ENCODE measurements at places on chromosomes 1 and 21.

- no peak for DNase-seq
These were observed 535 bp downstream of the SETD4 start for GRCh38 chr21:36059823-36060158.

GRCh38 chr21:33296156-33296555 lies 28.6 kb upstream of the IFNAR1 start:
- no peak for DNase-seq

GRCh38 chr1:181255270-181255929 lies 166.9 kb downstream of the IER5 start:
- peak; percentile 89 for DNase-seq

GRCh38 chr1:170075186-170075585 lies 691 bp upstream of the KIFAP3 start:
- no peak for DNase-seq

DNA sequence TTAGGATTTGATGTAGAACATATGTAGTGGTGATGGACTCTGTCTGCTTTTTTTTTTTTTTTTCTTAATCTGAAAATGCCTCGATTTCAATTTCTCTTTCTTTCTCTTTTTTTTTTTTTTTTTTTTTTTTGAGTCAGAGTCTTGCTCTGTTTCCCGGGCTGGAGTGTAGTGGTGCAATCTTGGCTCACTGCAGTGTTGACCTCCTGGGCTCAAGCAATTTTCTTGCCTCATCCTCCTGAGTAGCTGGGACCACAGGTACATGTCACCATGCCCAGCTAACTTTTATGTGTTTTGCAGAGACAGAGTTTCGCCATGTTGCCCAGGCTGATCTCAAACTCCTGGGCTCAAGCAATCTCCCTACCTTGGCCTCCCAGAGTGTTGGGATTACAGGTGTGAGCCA lies 17.4 kb downstream of the MAST2 start:
- no peak for DNase-seq

GRCh38 chr1:146007489-146008133 lies 11.2 kb upstream of the TXNIP start:
- no peak for DNase-seq

GRCh38 chr1:58446368-58446767 lies 100.2 kb downstream of the OMA1 start:
- no peak for DNase-seq

DNA sequence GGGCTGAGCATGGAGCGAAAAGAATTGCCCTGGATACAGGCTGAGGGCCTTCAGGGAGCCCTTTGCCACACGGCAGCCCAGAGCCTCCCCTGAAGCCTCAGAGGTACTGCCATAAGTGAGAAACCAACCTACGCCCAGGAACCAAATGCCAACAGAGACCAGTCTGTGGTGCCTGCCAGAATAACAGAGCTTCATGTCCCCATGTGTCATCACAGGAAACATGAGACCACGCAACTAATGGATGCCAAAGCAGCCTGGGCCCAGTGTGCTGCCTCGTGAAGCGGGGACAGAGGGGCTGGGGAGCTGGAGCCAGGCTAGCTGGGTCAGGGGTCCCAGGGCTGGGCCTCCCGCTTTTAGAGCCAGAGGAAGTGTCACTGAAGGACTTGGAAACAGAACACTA lies 18.7 kb upstream of the STUM start:
- no peak for DNase-seq

GRCh38 chr1:230819976-230820375 lies 48.3 kb downstream of the C1orf198 start:
- DNase-seq: no peak

DNA sequence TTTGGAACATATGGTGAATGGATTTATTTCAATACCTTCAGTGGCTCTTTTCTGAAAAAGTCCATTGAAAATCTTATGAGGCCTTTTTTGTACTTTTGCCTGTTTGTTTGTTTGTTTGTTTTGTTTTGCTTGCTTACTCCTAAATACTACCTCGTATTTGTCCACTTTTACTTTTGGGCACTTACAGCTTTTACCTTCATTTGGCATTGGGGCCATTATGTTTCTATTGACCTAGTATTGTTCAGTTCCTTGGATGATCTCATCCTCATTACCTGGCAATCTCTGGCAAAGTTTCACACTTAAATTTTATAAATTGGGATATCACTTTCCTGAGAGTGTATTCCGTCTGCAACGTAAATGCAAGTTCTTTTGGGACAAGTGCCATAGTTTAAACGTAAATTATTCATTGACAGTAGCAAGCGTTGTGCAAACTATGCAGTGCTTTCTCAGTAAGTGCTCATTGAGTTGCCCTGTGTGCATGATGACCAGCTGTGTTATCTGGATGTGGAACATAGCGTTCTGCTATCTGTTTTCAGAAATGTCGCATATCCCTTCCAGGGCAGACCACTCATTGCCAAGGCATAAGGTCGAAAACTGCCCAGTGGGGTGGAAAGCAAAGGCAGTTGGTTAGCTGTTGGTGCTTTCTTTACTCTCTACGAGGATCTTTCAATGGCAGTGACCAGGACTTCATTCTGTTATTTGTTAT lies 51.1 kb downstream of the LRRC8D start:
- no peak for DNase-seq

GRCh38 chr1:195188821-195189220 lies 1419.4 kb downstream of the KCNT2 start:
- peak; percentile 63 for DNase-seq

DNA sequence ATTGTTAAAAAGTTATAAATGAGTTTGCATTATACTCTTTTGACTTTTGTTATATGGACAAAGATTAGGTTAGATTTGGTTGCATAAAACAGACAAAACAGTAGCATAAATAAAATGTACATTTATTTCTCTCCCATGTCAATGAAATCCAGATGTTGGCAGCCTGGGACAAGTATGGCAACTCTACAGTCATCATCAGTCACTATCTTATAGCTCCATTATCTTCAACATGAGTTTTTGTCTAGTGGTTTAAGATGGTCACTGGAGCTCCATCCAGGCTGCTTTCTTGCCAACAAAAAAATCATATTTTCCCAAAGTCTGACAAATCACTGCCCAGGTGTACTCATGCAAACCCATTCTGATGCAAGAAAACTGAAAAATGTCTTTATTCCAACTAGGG lies 83.8 kb downstream of the CD58 start:
- DNase-seq: no peak

DNA sequence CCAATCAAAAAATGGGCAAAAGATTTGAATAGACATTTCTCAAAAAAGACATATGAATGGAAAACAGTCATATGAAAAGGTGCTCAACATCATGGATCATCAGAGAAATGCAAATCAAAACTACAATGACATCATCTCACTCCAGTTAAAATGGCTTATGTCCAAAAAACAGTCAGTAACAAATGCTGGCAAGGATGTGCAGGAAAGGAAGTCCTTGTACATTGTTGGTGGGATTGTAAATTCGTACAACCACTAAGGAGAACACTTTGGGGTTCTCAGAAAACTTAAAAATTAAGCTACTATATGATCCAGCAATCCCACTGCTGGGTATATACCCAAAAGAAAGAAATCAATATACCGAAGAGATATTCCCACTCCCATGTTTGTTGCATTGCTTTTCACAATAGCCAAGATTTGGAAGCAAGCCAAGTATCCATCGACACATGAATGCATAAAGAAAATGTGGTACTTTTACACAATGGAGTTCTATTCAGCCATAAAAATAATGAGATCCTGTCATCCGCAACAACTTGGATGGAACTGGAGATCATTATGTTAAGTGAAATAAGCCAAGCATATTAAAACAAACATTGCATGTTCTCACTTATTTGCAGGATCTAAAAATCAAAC lies 17.9 kb downstream of the GBP5 start:
- no peak for DNase-seq

DNA sequence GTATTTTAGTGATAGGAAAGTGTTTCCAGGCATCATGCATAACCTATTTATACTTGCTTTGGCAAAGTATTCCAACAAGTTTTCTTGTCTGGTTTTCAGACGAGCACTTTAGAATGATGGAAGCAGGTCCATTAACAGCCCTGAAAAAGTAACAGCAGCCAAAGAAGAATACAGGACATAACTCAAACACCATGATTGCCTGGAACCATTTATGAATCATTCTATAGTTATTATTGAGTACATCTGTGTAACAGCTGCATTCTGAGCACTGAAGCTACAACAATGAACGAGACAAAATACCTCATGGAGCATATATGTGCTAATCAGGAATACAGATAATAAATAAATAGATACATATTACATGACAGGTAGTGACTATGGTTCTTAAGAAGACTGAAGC lies 12.6 kb downstream of the IL10RB start:
- DNase-seq: no peak

DNA sequence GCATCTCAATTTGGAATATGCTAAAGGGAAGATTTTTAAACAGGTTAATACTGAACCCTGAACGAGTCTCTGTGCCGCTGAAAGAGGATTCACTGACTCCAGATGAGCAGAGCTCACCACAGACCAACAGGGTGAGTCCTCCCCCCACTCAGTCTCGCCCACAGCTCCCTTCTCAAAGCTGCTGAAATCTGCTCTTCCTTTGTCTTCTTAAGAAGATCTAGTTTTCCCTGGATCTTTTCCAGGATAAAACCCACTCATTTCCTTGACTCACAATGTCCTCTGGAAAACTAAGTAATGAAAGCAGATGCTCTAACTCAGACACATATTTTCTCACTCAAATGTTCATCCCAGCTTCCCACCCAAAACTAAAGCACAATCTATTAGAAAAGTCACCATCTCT lies 447.0 kb upstream of the PKN2 start:
- DNase-seq: peak; percentile 80

Data from fibroblast of skin of back (primary cell).